ENCODE measurements at places on chromosomes 6 and 20.

- no peak for DNase-seq
Observed at GRCh38 chr20:19784511-19785172, 26.6 kb downstream of the RIN2 start.

- DNase-seq: no peak
Observed at GRCh38 chr6:83167726-83168278, 25.3 kb downstream of the PGM3 start.

DNA sequence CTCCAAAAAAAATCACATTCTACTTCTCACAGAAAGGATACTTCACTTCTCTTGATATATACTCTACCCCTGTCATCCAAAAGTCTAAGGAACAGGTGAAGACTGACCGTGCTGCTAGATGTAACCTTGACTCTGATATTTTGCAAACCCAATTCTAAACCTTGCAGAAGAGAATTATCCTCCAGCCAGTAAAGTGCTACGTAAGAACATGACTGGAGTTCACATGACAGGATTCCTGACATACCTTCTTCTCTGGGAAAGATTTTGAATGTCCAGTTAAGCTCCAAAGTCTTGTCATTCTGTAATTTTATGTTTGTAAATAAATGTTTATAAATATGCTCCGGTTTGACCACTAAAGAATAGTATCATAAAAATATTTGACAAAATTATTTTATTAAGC is 35.8 kb downstream of the BTBD9 start:
- DNase-seq: no peak

DNA sequence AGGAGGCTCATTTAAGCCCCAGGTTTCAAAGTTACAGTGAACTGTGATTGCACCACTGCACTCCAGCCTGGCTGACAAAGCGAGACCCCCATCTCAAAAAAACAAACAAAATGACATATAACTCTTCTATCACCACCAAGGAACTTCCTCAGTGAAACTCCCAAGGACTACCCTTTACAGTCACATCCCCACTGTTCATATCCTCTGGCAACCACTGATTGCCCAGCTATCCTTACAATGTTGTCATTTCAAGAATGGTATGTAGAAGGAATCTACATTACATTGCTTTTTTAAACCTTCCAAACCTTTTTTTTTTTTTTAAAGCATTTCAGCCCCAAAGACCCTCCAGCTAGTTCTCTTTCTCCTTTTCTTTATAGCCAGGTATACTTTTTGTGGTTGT is 123.1 kb upstream of the CARMIL1 start:
- no peak for DNase-seq

GRCh38 chr6:162726947-162727321 is 632 bp downstream of the PRKN start:
- DNase-seq: no peak

DNA sequence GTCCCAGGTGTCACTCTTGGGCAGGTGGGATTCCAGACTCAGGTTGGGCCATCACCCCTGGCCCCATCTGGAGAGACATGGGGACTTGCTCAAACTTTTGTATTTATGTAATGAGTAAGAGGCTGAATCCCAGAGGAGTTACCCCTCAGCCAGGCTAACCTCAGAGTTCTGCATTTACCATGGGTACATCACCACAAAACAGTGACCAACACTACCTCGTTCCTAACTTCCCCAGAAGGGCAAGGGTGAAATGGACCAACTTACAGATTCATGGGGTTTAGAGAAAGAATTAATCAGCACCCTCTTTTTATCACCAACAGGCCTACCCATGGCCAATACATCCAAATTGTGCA is 259.9 kb upstream of the MARCKS start:
- DNase-seq: no peak

DNA sequence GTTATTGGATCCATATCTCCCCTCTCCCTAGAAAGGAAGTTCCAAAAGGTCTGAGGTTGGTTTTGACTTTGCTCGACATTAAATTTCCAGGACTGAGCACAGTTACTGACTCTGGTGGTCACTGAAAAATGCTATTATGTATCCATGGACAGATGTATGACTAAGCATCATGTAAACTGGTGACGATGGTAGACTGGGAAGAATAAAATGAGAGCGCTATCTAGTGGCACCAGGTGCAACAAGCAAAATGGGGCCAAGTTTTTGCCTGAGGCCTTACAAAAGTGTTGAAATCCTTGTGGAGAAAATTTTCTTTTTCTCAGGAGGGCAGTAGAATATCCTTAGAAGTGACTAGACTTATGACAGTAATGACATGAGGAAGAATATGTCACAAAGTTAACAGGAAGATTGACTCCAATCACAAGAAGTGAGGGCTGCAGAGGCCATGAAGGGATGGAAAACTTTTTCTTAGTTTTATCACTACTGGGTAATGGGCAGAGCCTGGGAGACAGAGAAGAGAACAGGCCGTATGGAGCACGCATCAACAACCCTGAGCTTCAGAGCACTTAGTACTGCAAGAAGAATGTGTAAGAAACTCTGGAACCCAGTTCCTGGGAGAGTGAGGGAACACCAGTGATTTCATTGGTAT is 88.9 kb upstream of the ELOVL5 start:
- no peak for DNase-seq

GRCh38 chr6:166927240-166927934 is 29.0 kb downstream of the RNASET2 start:
- DNase-seq: no peak

- no peak for DNase-seq
Observed at GRCh38 chr6:83193747-83194566, 800 bp downstream of the RWDD2A start.

- no peak for DNase-seq
Observed at GRCh38 chr20:60749804-60750602, 502.1 kb upstream of the CDH4 start.

DNA sequence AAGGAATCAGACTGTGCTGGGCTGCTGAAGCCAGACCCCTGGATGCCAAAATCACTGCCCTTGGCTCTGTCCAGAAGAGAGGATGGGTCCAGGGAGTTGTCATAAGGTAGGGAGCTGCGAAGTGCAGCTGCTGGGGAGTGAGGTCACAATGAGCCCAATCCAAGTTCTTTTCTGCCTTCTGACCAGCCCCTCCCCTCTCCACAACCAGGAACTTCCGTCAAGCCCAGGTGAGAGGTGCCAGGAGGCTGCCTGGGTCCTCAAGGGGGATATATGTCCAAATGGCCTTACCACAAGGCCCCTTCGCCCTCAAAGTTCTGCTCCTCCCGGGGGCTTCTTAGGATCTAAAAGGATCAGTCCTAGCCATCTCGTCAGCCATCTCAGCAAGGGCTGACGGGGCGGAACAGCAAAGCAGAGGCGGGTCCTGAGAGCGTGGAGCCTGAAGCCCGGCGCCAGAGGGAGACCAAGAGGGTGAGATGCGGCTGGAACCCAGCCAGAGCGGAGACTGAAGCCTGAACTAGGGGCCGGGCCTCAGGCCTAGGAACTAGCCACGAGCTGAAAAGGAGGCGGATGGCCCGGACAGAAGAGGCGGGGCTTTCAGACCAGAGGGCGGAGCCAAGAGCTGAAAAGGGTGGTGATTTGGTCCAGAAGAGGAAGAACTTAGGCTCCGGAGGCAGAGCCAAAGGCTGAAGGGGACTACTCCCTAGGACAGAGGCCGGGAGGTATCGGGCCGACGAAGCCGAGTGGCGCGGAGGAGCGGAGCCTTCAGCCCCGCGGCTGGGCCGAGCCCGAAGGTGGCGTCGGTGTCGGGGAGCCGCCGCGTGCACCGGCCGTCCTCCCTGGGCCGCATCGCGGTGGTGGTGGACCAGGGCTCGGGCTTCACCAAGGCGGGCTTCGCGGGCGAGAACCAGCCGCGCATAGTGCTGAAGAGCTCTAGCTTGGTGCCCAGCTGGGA is at the start of gene ACTL10:
TSS of gene ACTL10 (plus strand) at position 651 of the 952 bp plus-strand sequence. CDS start 555 bp downstream, outside the sequence.
- DNase-seq: peak; percentile 53

DNA sequence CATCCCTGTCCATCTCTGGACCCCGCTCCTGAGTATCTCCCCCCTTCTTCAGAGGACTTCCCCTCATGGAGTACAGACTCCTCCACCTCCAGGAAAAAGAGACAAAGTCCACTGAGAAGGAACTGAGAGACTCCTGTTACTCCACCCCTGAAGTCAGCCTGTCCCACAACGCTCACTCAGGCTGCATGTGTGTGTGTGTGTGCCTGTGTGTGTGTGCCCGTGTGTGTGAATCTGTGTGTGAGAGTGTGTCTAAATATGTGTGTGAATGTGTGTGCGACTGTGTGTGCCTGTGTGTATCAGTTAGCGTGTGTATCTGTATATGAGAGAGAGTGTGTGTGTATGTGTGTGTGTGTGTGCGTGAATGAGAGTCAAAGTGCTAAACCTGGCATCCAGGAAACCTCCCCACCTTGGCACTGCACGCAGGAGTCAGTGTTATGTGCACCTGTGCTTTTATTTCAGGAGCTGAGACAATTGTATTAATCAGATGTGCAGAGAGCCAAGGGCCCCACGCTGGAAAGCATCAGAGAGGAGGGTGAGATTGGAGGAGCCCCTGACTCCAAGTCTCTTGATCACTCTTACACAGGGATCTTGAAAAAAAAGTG is 39.0 kb downstream of the HLA-A start:
- DNase-seq: no peak

- no peak for DNase-seq
Observed at GRCh38 chr6:123745895-123746294, 57.8 kb upstream of the NKAIN2 start.

- DNase-seq: no peak
Observed at GRCh38 chr20:63223121-63223825, 7.3 kb upstream of the YTHDF1 start.

- DNase-seq: no peak
Observed at GRCh38 chr6:108988765-108989164, 105.9 kb downstream of the SESN1 start.

GRCh38 chr6:138597336-138597735 is 98.0 kb upstream of the NHSL1 start:
- no peak for DNase-seq

GRCh38 chr6:141925001-141925400 is 207.7 kb upstream of the GJE1 start:
- DNase-seq: no peak

GRCh38 chr6:217048-217659 is 75.1 kb upstream of the DUSP22 start:
- DNase-seq: peak; percentile 49

DNA sequence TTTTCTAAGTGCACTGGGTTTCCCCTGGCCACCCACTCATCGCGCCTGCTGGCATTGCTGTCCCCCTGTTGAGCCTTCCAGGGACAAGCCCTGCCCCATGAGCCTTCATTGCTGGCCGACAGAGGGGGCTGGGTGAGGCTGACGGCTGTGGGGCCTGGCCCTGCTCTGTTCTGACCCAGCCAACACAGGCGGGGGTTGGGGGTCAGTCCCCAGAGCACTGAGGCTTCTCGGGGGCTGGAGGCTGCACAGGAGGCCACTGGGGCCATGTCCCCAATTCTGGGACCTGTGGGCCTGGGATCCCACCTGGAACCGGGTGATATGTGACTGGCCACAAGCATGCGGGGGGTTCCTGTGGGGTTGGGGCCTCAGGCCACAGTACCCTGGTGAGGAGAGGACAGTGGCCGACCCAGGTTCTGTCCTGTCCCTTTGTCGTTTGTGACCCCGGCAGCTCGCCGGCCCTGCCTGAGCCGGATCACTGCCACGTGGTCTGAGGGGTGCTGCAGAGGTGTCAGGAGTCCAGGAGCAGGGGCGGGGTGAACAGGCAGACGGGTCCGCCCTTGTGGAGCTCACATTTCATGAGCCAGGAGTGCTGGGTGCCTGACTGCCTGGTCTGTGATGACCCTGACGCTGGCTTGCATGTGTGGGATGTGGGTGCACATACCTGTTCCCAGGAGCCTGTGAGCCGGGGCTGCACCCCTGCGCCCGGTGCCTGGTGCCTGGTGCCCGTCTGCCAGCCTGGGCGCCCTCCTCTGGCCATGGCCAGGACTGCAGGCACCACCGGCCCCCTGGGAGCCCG is 2.1 kb upstream of the COL20A1 start:
- peak; percentile 58 for DNase-seq

DNA sequence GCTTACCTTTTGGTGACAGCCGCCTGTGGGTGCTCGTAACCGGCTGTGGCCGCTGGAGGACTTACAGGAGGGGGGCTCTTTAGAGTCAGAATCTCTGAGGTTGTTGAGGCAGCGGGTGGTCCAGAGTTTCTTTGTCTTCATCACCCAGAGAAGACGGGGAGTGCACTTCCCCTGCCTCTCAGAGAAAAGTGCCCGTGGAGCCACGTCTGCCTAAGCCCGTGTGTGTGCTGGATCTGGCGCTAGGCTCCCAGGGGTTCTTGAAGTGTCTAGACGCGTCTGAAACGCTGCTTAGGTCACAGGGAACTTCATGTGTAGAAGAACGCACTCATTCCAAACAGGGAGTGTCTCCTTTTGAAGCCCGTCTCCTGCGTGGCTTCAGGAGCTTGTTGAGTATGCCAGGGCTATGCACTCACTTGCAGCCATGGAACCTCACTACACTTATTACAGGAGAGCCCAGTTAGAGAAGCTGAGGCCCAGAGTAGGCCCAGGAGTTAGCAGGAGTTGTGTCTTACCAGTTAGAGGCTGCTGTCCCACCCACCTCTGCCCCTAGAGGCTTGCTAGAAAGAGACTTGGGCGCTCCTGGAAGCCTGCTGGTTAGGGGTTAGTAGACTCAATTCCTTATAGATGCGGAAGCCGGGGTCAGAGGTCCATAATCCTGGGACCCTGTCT is 1.3 kb downstream of the LSM14B start:
- peak; percentile 35 for DNase-seq

- DNase-seq: no peak
Observed at GRCh38 chr20:24303393-24304170, 165.8 kb upstream of the SYNDIG1 start.

GRCh38 chr20:43959079-43959919 is 44.6 kb downstream of the TOX2 start:
- DNase-seq: peak; percentile 40

GRCh38 chr20:44572551-44573500 is 9.6 kb upstream of the PKIG start:
- no peak for DNase-seq

DNA sequence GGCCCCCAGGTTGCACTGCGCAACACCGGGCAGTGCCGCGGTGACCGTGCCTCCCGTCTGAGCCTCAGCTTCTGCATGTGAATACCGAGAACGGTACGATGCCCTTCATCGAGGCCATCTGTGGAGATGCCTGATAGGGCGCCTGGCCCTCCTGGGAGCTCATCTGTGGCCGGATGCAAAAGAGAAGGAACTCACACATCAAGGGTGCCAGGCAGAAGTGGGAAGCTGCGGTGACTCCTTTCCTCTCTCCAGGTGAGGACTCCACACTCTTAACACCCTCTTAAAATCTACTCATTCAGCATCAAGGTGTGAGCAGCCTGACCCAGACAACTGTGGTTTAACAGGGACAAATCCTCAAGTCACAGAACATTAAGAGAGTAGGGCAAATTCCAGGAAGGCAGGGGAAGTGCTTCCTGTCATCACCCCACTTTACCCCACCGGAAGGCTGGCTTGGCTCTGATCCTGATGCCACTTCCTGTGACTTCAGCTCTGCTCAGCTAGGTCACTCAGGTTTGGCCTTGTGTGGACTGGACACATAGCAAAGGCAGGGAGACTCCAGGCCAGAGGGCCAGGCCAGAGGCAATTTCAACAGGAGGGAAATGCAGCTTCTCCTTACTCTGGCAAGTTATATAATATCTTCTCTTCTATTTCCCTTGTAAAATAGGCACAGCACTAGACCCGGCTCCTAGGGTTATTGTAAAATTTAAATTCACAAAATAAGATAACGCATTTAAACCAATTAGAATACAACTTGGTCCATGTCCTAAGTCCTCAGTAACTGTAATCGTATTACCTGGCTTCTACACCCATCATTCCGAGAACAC is 69.4 kb downstream of the CPNE5 start:
- DNase-seq: peak; percentile 54
